ENCODE measurements at places on chromosomes 6 and 20.
A peak's percentile ranks its signal among the peaks of the same experiment; 100 is the strongest.

DNA sequence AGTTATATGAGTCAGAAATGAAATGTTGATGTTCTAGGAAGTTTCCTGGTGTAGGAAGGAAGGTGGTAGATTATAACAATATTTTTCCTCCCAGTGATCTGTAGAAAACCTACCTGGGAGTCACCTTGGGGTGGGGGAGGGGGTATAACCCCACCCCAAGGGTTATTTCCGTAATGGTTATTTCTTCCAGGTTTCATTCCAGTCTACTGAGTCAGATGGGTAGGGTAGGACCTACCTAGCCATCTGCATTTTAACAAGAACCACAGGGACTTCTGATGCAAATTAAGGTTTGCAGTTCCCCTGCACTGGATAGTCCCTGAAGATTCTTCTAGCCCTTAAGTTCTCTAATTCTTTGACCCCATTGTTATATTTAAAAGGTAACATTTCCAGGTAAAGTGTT lies 88.9 kb downstream of the ARMC2 start:
- no peak for DNase-seq

DNA sequence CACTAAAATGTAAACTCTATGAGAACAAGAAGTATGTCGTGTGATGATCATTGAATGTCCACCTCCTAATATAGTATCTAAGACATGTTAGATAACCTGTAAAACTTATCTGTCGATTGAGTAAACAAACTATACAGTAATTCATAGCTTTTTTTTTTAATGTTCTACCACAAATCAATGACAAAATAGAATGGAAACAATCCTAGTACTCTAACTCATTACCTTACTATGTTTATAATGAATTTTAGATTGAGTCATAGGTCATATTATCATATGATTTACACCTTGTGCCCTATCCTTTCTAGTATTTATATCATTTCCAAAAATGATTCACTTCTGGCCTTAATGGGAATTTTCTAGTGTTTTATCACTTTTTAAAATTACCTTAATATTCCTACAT lies 6.1 kb downstream of the VTA1 start:
- DNase-seq: no peak

DNA sequence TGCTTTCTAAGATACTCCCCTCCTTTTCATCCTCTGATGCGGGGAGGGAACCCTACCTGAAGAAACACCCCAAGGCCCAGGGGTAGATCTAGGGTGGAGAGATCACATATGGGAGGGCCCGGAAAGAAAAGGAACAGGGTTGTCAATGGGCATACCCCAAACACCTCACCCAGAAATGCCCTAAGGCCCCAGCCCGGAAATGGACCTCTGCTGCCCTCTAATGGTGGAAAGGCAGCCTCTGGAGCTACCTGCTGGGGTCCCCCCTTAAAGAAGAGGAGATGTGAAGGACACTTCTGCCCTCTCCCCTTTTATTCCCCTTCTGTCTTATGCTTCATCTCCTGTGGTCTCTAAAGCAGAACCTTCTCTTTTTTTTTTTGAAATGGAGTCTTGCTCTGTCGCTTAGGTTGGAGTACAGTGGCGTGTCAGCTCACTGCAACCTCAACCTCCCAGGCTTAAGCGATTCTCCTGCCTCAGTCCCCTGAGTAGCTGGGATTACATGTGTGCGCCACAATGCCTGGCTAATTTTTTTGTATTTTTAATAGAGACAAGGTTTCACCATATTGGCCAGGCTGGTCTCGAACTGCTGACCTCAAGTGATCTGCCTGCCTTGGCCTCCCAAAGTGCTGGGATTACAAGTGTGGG lies 458 bp upstream of the ARMC12 start:
- DNase-seq: peak; percentile 92

DNA sequence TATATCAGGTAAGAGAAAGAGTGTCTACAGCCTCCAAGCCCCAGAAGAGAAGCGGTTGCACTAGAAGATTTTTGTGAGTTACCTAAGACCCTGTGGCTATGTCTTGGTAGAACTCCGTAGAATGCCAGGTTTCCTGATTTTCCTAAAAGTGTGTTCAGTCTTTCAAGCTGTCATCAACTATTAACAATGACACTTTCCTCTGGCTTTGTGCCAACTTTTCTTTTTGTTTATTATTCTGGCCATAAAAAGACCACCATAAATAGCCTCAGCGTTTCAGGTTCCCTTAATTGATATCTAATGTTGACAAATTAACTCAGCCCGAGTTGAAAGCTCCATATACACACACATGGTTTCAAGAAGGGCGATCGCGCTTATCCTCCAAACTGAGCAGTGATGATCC lies 1.2 kb downstream of the PAK5 start:
- no peak for DNase-seq

GRCh38 chr20:17622851-17623508 lies 53.1 kb downstream of the DSTN start:
- DNase-seq: no peak

GRCh38 chr6:35381132-35381531 lies 38.8 kb downstream of the PPARD start:
- no peak for DNase-seq

GRCh38 chr6:109978174-109979032 lies at the start of gene GPR6:
GPR6 (plus strand) TSS chr6:109978311; CDS start chr6:109979113, 802 bp downstream.
- DNase-seq: peak; percentile 83

DNA sequence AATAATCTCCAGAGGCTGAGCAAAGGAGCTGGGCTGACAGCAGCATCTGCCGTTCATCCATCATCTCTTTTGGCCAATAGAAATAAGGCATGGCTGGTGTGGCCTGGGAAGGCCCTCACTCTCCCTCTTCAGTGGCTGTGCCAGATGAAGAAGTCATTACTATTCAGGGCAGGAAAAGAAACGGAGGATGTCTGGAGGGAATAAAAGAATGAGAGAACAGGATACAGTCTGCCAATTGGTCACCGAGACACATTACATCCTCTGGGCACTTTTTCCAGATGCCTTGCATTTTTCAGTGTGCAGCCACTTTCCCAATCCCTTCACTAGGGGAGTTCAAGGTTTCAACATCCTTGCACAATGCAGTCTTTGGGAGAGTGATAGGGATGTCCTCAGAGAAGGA lies 32.2 kb upstream of the VGLL2 start:
- no peak for DNase-seq

GRCh38 chr20:32139947-32140346 lies 30.4 kb downstream of the TM9SF4 start:
- DNase-seq: no peak

- no peak for DNase-seq
Measured at GRCh38 chr6:71229477-71229876, 59.1 kb upstream of the OGFRL1 start.

DNA sequence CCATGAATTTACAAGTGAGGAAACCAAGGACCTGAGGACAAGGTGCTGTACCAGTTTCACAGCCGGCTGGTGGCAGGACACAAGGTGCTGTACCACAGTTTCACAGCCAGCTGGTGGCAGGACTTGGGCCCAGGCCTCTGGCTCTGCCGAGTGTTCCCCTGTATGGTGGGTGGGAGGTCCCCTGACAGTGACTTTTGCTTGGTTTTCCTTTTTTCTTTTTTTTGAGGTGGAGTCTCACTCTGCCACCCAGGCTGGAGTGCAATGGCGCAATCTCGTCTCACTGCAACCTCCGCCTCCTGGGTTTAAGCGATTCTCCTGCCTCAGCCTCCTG lies 212.4 kb downstream of the LY86 start:
- DNase-seq: peak; percentile 54

GRCh38 chr6:73264446-73264845 lies 1.4 kb upstream of the KHDC1 start:
- no peak for DNase-seq

DNA sequence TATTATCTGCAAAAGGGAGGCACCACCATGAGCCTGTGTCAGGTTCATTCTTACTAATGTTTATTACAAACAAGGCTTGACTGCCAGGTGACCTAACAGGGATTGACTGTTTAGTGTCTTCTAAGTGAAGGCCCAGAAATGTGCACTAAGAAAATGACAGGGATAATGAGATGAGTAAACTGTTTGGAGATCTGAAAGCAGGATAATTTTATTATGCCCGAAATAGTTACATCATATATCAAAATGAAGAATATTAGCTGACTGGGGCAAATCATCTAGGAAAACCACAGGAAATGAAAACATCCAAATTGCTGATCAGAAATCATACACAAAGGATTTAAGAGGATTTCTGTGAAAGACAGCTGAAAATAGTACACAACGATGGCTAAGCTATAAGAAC lies 516.7 kb downstream of the HDGFL1 start:
- no peak for DNase-seq

GRCh38 chr20:58243653-58244410 lies 15.4 kb upstream of the ANKRD60 start:
- no peak for DNase-seq

GRCh38 chr20:63055575-63056235 lies 48.9 kb upstream of the BHLHE23 start:
- DNase-seq: no peak

DNA sequence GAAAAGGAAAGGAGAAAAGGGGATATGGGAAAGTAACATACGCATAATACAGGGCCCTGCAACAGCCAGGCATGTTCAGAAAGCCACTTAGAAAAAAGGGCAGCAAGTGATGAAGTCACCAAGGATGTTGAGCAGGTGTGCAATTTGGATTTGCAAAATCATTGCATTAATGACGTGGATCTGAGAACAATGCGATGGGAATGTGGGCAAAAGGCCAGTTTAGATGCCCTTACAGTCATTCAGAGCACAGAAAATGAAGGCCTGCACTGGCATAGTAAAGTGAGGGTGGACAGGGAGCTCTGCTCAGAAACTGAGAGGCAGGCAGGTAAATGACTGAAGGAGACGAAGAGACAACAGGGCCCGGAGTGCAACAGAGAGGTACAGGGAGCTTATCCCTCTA lies 123.7 kb upstream of the NHSL1 start:
- DNase-seq: no peak

DNA sequence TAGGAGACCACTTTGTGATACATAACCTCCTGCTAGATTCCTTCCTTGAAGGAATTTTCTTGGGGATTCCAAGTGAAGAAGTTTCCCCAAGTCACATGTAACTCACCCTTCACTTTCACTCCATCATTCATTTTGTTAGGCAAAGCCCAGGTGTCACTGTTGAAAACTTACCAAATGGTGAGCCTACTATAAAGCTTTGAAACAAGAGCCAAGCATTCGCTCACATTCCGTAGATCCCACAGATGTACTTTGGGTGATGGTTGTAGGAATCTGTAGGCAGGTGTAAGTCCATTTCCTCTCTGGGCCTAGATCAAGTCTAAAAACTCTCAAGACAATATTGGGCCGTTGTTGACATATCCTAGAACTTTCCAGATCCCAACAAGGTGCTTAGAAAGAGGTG lies 74.1 kb downstream of the PRDM1 start:
- DNase-seq: no peak

- DNase-seq: no peak
Measured at GRCh38 chr6:136244061-136244616, 6.0 kb downstream of the MTFR2 start.

DNA sequence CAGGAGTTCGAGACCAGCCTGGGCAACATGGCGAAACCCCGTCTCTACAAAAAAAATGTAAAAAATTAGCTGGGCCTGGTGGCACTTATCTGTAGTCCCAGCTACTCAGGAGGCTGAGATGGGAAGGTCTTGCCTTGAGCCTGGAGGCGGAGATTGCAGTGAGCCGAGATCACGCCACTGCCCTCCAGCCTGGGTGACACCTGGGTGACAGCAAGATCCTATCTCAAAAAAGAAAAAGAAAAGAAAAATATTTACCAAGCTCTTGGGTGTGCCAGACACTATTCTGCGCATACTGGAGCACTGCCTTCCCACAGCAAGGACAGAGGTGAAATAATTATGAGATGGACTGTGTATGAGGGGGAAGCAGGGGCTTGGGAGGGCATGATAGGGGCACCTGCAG lies 19.6 kb downstream of the POFUT1 start:
- DNase-seq: no peak

DNA sequence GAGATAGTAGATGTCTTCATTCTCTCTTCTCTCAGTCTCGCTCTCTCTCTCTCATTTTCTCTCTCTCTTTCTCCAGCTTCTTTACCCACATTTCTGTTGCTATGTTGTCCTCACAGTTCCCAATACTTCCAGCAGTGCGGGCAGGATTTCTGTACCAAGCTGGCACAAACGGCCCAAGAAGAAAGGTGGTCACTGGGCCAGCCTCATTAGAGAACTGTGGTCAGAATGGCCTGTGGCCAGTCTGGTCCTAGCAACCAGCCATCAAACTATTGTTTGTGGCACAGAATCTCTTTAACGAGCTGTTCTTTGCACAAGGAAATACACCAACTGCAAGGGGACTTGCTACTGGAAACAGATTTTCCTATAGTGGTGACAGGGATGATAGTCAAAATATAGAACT lies 81.3 kb downstream of the SEL1L2 start:
- no peak for DNase-seq

DNA sequence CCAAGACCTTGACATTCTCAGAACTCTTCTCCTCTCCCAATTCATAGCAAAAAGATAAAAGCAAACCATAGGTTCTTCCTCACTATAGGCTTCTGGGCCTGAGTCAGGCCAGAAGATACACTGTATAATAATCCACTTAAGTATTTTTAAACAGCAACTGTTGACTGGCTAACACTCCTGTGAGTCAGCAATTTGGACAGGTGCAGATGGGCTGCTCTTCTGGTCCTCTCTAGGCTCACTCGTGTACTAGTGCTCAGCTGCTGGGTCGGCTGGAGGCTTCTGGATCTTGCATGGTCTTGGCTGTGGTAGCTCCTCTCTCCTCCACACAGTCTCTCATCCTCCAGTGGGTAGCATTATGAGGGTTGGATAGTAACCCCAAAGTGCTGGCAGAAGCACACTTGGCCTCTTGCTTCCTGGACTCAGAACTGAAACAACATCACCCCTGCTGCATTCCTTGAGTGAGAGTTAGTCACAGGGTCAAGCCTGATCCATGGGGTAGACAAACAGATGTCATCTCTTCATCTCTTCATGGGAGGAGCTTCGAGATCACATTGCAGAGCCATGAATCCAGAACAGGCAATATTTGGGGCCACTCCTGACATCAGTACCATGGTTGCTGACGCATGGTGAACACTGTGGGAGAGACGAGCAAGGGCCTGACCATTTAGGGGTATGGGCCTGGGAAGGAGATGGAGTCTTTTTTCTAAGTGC lies 86.9 kb downstream of the C6orf118 start:
- DNase-seq: no peak

DNA sequence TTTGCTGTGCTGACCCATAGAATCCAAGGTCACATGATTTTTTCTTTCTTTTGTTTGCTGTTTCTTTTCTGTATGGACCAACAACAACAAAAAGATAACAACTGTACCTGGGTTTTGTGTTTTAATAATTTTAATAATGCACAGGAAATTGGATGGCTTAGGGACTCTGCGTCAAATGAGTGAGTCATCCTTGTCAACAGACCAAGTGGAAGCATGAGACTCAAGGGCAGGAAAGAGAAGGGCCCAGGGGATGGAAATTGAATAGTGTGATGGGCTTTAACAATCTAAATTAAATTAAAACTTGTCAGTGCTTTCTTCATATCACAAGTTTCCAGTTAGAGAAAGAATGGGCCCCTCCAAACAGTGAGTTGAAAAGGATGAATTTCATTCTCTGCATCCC lies 413.0 kb downstream of the PREX1 start:
- no peak for DNase-seq

- no peak for DNase-seq
Measured at GRCh38 chr6:150118627-150119026, 24.2 kb upstream of the PPP1R14C start.

Measured in inflammatory macrophage treated with lipopolysaccharide for 1 hour (primary cell).